ENCODE measurements at places on chromosomes 2 and 18.

DNA sequence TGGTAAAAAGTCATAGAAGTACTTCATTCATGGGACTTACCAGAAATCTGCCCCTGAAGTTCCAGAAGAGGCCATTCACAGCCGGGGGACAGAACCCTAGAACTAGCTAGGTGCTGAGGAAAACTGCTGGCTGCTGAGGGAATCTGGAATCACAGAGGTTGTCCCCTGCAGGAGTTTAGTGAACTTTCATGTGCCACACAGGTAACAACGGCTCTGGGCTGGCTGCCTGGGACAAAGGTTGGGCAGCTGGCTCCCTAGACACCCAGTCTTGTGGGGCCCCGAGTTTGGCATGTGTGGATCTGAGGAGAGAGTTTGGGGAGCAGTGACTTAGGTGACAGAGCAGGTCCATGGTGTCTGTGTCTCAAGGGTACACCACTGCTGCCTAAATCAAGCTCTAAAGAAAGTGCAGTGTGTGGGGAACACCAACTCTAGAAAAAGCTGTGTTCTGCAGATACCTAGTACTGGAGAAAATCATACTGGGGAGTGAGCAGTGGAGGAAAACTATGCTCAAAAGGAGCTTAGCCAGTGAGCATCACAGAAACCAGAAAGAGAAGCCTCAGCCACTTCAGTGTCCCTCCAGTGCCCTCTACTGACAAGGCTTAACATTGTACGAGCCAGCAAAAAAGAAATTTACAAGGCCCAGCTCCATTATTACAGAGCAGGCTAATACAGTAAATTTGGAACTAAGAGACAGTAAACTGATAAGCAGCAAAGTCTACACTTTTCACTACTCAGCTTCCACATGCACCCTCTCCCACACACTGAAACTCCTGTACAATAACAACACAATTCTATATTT lies 15.2 kb downstream of the GALNT3 start:
- DNase-seq: no peak

- no peak for DNase-seq
These were observed 38.8 kb downstream of the DDX18 start for GRCh38 chr2:117853316-117853715.

DNA sequence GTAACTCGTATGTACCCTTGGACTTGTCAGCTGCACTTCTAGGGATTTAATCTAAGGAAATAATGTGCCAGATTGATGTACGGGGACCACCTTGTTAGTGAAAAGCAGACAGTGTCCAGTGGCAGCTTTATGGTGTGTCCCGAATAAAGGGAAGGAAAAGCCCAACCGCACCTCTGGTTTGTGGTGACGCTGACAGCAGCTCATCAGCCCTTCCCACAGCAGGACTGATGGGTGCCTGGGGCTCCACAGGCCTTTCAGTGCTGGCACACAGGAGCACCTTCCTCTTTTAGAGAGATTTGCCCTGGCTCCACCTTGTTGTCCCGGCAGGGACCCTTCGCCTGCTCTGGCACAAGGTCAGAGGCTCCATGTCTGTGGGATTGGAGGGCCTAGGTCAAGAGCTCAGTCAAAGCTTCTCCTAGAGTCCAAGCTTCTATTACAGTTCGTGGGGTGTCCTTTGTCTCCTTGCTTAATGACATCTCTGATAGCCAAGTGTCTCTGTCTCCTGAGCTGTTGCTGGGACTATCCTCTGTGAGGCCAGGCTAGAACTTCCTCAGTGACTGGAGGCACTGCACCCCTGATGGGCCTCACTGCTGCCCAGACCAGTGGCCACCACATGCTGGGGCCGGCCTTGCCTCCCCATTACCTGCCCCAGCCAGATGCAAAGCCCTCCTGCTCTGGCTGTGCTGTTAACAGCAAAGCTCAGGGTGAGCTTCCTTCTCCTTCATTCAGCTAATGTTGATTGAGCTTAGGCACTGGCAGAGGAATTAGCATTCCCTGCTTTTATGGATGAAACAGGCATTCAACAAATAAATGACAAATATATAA lies 33.0 kb upstream of the SCLY start:
- peak; percentile 34 for DNase-seq

DNA sequence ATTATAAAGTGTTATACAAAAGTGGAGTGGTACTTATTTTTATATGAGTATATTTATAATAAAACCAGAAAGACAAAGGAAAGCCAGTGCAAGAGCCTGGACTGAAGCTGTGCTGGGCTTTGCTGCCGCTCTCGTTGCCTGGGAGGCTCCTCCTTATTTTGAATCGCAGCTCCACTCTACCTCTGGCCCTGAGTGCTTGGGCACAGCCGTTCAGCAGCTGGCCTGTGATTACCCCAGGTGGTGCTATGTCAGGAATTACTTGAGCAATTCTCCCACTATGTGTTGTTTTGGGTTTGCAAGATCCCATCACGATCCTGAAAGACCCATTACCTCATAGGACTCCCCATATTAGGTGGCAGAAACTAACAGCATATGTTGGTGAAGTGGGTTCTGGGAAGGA lies 53.0 kb upstream of the LCLAT1 start:
- DNase-seq: no peak

DNA sequence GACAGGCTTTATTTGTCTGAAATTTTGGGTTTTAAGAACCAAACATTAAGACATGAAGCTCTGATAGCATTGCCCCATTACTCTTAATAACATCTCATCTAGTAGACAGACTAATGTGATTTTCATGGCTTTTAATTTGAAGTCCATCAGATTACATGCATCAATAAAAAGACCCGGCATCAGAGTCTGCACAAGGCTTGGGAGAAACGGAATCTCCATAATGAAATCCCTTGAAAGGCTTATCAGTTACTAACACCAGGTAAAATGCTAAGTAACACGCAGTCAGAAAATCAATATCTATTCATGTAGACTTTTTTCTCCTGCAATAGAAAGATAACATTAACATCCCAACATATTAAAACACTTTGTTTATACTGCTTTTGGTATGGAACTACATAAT lies 1485.2 kb upstream of the DDX18 start:
- DNase-seq: no peak
